Activated CD4-positive, alpha-beta T cell treated with anti-CD3 and anti-CD28 coated beads, Interleukin-2, amount 10 ng/mL, durations not matched to agents 24 days and 14 days (primary cell): ENCODE measurements at places on chromosomes 12 and 14. TPM values are rescaled to one million over a fixed set of nuclear protein-coding genes. Genes with fewer than 3 reads are reported as not detected.

The CCDC175 gene
- not detected in 2 replicates for total RNA-seq

DNA sequence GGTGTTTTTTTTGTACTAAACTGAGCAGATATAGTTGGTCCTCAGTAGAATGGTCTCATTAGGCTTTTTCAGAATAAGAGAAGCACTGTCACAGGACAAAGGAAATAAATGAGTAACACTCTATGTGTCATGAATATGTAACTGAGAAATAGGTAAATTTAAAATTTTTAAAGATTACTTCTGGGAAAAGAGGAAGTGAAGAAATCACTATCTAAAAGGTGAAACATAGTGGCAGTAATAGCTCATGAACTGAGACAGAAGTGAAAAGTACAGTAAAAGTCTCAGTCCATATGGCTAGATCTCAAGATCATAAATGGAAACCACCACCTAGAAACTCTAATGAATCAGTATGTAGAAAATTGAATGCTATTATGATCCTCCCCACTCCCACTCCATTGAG lies 89.3 kb upstream of the TTC7B start:
- DNase-seq: no peak

DNA sequence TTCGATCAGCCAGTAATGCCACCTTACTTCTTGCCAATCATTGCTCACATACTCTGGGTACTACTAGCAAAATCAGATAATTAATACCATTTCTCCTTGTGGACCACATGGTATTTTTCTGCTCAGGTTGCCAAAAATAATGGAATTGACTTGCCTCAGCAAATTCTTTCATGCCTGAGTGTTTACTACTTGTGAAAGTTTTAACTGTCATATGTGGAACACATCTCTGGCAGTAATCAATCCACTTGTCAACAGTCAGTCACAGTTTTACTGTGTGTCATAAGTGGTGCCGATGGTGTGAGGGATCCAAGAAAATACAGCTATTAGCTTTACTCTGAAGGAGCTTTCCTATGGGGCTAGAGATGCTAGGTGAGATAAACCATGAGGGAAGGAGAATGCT lies 55.3 kb upstream of the ATF1 start:
- no peak for DNase-seq

DNA sequence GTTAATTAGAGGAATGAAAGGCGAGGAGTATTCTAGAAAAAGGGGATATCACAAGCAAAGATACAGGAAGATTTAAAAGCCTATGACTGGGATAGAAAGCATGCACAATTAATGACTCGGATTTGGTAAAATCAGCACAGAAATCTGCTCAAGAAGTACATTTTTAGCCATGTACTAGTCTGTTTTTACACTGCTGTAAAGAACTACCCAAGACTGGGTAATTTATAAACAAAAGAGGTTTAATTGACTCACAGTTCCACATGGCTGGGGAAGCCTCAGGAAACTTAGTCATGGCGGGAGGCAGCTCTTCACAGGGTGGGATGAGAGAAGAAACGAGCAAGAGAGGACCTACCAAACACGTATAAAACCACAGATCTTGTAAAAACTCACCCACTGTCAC lies 716.3 kb upstream of the MDGA2 start:
- peak; percentile 18 for DNase-seq

DNA sequence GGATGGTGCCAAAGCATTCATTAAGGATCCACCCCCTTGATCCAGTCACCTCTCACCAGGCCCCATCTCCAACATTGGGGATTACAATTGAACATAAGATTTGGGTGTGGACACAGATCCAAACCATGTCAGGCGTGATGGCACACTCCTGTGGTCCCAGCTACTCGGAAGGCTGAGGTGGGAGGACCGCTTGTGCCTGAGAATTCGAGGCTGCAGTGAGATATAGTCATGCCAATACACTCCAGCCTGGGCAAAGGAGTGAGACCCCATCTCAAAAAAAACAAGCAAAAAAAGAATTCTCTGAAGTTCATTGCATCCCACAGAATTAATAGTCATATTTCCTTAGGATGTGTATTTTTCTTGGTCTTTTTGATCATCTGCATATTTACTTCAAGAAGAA lies 34.9 kb downstream of the ZDHHC17 start:
- DNase-seq: no peak

- DNase-seq: no peak
These were observed 122.2 kb downstream of the NCOR2 start for GRCh38 chr12:124445121-124445718.

- no peak for DNase-seq
These were observed 125.4 kb downstream of the LRIG3 start for GRCh38 chr12:58794859-58795258.

DNA sequence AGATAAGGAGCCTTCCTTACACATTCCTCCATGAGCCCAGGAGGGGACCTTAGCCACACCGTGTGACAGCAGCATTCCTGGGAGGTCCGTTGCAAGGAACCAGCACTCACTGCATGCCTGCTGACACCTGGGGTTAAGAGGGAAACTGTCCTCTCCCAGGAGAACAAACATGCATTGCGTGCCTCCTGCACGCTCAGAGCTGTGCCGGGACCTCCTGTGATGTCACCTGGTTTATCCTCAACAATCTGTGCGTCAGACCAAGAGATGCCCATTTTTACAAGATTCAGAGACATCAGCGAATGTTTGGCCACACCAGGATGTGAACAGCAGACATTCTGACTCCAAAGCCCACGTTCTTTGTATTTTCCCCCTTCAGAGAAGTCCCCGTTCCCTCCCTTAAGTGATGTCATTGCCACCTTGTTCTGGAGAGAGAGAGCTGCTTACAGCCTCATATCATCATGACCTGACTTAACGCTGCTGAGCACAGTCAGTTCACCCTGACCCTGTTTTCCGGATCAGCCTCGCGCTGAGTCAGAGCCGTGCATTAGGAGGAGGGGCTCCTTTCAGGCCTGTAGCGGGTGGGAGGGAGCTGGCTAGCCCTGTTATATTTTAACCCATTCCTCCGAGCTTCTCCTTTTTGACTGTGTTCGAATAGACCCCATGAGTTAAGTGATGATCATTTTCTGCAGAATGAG lies 36.2 kb downstream of the TMEM120B start:
- peak; percentile 61 for DNase-seq

The EML5 gene
- 0.66 and 0.82 TPM in 2 replicates for total RNA-seq

The MAP1LC3B2 gene
- total RNA-seq: 0.68 TPM in 1 of 2 replicates, not detected in the other

DNA sequence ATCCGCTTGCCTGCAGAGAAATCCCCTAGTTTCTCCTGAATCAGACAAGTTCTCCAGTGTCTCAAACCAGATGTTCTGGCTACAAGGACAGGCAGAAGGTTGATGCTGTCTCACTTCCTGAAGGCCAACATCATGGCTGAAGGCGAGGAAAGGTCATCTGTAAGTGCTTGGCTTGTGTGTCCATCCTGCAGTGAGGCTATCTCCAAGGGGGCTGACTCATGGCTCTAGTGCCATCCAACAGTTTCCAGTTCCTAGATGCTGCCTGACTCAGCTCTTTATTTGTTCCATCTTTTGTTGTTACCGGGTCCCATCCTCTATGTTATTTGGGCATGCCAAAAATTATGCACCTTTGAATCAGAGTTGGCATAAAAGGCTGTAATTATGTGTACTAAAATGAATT lies 232.1 kb upstream of the TBX3 start:
- DNase-seq: no peak

DNA sequence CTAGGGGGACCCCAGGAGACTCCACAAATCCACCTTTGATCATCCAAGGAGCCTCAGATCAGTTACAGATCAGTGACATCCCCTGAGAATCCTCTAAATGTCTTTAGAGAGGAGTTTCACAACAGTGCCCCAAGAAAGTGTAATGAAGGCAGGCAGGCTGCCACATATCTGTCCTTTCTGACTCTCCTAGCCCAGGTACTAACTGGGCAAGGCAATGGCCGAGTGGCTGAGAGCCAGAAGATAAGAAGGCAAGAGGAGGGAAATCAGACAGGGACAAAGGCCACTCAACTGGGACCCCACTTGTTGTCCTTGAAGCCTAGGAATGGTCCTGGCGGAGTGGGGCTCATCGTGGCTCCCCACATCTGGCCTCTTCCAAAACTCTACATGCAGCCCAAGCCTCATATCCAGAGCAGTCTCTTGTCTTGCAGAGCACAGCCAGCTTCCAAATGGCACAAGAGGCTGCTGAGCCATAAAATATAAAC lies 11.6 kb downstream of the ACTN1 start:
- DNase-seq: no peak

DNA sequence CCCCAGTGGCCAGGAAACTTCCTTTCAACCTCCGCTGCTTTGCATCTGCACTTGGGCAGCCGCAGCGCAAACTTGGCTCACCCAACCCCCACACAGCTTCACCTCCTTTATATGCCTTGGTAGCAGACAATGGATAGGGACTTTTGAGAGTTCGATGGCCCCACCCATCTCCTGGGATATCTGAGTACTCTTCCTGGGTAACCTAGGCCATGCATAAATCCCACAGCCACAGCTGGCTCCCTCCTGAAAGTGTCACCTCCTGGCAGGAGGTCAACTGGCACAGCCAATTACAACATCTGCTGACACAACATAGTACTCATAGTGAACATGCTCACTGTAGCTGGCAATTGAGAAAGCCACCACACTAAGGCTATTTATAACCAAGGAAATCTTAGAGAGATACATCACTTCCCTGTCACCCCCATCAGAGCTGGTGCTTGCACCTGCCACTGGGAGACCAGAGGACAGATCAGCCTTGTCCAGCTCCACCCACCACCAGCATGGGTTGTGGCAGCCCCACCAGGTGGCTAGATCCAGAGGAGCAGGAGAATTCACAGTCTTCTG lies 410.0 kb downstream of the SYT1 start:
- DNase-seq: no peak

The POTEM gene
- not detected in 2 replicates for total RNA-seq

The RASSF8 gene
- total RNA-seq: 0.17 and 0.37 TPM in 2 replicates

The EPYC gene
- total RNA-seq: not detected in 2 replicates

DNA sequence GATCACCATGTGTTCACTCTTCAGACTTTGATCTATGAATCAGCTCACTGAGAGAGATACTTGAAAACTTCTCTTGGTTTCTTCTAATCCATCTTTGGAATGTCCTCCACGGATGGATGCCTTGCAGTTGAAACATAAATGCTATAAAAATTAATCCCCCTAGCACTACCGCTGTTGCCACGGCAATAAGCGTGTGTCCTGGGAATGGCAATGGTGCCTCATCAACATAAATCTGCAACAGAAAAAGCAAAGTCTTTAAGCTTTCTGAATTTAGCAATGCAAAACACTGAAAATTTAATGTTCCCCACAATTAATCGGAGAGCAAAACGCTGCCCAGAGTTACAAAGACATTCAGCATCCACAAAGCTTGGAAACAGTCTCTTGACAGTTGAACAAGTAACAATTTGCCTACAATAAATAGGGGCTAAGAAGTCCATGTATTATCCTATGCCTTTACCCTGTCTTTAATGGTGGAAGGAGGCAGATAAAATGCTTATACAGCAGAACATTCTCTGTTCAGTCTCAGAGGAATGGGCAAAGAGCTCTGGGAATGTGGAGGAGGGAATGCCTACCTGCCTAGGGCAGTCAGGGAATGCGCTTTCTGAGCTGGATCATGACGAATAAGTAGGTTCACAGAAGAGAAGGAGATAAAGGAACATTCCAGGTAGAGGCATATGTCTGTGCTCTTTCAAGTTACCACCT lies 70.9 kb upstream of the PPP4R3A start:
- DNase-seq: no peak

- DNase-seq: no peak
These were observed 20.9 kb upstream of the CACNA2D4 start for GRCh38 chr12:1939331-1939730.

The BICD1 gene
- total RNA-seq: 16.0 and 18.2 TPM in 2 replicates

DNA sequence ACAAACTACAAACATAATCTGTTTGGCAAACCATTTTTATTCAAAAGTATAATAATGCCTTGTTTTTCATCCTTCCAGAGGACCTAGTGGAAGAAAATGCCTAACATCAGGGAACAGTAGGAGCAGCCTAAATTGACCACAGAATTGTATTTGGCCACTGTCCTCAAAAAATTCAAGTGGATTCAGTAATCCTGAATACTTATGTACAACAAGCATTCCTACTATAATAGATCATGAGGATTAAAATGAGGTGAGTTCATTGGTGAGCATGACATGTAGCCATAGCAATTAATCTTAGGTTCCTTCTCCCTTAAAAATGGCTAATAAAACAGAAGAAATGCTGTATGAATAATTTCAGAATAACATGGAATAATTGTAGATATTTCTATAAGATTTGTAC lies 209.3 kb downstream of the DAD1 start:
- no peak for DNase-seq

The TMEM63C gene
- 1.3 and 2.3 TPM in 2 replicates for total RNA-seq

The ASB2 gene
- total RNA-seq: 21.1 and 21.6 TPM in 2 replicates

DNA sequence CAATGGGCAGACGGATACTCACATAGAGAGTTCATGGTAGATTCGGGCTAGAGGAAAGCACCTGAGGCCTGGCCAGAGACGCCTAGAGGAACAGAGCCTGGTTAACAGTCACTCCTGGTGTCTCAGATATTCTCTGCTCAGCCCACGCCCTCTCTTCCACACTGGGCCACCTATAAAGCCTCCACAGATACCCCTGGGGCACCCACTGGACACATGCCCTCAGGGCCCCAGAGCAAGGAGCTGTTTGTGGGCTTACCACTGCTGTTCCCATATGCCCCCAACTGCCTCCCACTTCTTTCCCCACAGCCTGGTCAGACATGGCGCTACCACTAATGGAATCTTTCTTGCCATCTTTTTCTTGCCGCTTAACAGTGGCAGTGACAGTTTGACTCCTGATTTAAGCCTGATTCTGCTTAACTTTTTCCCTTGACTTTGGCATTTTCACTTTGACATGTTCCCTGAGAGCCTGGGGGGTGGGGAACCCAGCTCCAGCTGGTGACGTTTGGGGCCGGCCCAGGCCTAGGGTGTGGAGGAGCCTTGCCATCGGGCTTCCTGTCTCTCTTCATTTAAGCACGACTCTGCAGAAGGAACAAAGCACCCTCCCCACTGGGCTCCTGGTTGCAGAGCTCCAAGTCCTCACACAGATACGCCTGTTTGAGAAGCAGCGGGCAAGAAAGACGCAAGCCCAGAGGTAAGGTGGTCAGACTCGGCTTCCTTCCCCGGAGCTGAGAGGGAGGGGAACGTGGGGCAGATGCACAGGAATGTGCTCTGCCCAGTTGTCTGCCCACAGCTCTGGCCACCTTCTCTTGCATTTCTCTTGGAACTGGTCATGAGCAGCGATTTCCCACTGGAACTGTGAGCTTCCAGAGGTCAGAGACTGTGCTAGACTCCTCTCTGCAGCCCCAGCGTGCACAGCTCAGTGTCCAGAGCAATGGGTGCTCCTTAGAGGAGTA lies at the start of gene CD4:
TSS of gene CD4 (plus strand) at position 557 of the 953 bp plus-strand sequence. CDS start 10,611 bp downstream, outside the sequence.
- DNase-seq: peak; percentile 94
